Activated gamma-delta T cell (primary cell): ENCODE measurements at places on chromosomes 3 and 15.

GRCh38 chr3:41598402-41599126, 363.3 kb downstream of the ULK4 start:
- no peak for DNase-seq

DNA sequence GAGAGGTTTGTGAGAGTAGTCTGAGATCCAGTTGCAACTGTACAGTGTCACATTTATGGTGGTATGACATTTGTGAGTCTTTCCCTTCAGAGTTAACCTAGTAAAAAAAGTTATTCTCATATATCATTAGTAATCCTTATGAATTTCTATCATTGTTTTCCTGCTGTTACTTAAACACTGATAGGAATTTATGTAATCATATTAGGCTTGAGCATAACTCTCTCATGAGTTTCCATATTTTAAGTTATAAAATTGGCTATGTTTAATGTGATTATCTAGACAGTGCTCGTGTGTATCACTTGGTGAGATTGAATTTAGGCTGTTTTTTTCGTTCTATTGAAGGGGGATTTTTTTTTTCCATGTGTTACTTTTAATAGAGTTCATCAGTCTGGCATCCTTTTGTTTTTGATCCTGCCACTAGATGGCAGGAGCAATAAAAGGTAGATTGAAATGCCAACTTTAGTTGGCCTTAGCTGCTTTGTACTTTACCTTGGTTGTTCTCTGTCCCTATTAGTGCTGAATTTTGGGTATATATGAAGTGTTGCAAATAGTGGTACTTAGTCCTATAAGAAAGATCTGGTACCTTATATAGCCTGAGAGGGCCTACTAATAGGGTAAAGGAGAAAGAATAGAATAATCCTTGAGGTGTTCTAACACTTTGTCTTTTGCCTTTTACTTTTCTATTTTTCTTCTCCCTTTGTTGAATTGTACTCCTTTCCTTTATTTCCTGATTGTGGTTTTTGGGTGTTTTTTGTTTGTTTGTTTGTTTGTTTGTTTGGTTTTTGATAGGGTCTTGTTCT, 17.9 kb downstream of the STT3B start:
- DNase-seq: no peak

DNA sequence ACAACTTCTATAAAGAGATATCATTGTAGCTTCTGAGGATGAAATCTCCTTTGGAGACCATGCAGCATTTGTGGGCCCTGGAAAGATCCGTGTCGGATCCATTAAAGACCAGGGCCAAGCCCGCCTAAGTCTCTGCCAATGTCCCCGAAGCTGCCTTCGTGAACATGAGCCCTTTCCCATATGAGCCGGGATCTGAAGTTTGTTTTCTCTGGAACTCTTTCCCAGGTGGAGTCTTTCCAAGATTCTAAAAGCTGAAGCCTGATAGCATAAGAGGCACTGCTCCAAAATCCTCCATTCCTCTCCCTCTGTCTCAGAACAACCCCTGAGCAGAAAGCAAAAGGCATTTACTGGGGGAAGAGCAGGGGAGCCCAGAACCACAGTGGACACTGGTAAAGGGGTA, 274.6 kb downstream of the NTRK3 start:
- no peak for DNase-seq

DNA sequence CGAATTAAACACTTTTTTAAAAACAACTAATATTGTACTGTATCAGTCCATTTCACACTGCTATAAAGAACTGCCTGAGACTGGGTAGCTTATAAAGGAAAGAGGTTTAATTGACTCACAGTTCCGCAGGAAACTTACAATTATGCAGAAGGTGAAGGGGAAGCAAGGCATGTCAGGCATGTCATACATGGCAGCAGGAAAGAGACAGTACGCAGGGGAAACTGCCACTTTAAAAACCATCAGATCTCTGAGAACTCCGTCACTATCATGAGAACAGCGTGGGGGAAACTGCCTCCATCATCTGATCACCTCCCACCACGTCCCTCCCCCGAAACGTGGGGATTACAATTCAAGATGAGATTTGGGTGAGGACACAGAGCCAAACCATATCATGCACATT, 162.8 kb upstream of the TPM1 start:
- DNase-seq: no peak
